ENCODE measurements at places on chromosomes 3 and 15.

GRCh38 chr15:75430259-75430658, 21.2 kb downstream of the SIN3A start:
- peaks cover 74% of the 10 kb centered on the region for H3K36me3 ChIP-seq
- peaks cover 11% of the 10 kb centered on the region for H3K4me1 ChIP-seq
- no peak for DNase-seq
- no peak overlapping the region for H3K27ac ChIP-seq
- H3K4me3 ChIP-seq, result no peak overlapping the region

GRCh38 chr15:79092382-79092781, 1.8 kb upstream of the RASGRF1 start:
- no peak for DNase-seq
- H3K27ac ChIP-seq, result no peak overlapping the region
- H3K4me1 ChIP-seq, result no peaks in the 10 kb centered on the region

GRCh38 chr3:7437231-7437630, 576.3 kb downstream of the GRM7 start:
- H3K4me1 ChIP-seq, result no peaks in the 10 kb centered on the region
- no peak overlapping the region for H3K4me3 ChIP-seq
- peaks cover 6% of the 10 kb centered on the region for H3K36me3 ChIP-seq
- no peak for DNase-seq

- no peak overlapping the region for H3K4me3 ChIP-seq
- no peak for DNase-seq
- no peaks in the 10 kb centered on the region for H3K36me3 ChIP-seq
- no peaks in the 10 kb centered on the region for H3K27me3 ChIP-seq
These were observed 201.4 kb upstream of the CBLB start for GRCh38 chr3:106070187-106070586.

GRCh38 chr3:158668506-158668905, 3.9 kb downstream of the LXN start:
- peaks cover 28% of the 10 kb centered on the region for H3K4me1 ChIP-seq
- H3K27me3 ChIP-seq, result no peaks in the 10 kb centered on the region
- no peak for DNase-seq

- no peak overlapping the region for H3K27ac ChIP-seq
- DNase-seq, result no peak
- H3K4me1 ChIP-seq, result no peaks in the 10 kb centered on the region
- no peak overlapping the region for H3K4me3 ChIP-seq
- H3K36me3 ChIP-seq, result no peaks in the 10 kb centered on the region
These were observed 33.8 kb downstream of the COL6A5 start for GRCh38 chr3:130379274-130379673.

DNA sequence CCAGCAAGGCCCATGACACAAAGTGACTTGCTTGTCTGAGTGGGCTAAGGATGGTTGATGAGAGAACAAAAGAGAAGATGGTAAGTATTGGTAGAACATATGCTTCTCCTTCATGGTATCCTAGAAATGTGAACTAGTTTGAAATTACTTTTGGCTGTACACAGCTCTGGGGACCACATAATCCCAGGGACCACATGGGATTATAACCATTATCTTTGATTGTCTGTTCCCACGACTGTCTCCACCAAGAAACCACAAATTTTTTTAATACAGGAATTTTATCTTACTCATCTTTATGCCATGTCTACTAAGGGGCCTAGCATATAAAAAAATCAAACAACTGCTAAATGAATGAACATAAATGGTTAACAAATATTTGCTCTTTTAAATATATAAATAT, 155.3 kb upstream of the PRICKLE2 start:
- H3K27me3 ChIP-seq, result peaks cover 5% of the 10 kb centered on the region
- H3K36me3 ChIP-seq, result no peaks in the 10 kb centered on the region
- DNase-seq, result no peak

DNA sequence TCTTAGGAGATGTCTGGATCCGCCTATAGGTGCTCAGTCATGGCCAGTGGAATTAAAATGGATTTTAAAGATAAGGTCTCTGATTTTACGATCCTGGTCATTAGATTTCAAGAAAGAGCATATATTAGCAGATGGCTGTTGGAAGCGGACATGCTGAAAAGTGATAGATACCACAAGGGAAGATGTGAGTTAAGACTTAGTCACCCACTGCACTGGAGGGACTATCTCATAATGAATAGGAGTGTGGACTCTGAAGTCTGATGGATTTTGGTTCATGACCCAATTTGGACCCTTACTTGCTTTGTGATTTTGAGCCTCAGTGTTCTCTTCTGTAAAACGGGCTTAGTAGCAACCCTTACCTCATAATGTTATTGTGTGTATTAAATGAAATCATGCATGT, 214.7 kb downstream of the CHST2 start:
- H3K27me3 ChIP-seq, result no peaks in the 10 kb centered on the region
- H3K27ac ChIP-seq, result no peak overlapping the region
- H3K4me3 ChIP-seq, result no peak overlapping the region
- H3K36me3 ChIP-seq, result no peaks in the 10 kb centered on the region

DNA sequence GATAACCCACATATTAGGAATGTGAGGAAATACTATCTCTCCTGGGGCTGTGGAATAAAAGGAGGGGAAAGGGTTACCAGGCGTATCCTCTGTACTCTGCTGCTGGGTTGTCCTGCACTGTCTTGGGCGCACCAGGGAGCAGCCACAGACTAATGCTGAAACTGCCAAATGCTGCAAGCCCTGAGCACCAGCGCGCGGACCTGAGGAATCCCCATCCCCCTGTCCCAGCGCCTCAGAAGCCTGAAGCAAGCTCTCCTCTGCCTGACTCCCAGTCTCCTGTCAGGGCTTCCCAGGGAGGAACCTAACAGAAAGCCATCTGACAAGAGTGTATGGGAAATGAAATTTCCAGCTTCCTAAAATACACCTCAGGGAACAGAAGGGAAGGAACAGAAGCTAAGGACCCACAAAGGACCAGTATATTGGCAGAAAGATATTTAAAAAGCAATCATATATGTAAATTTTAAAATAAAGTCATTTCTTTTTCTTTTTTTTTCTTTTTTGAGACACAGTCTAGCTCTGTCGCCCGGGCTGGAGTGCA, 158.3 kb upstream of the C2CD4B start:
- H3K4me3 ChIP-seq, result no peak overlapping the region
- DNase-seq, result no peak

DNA sequence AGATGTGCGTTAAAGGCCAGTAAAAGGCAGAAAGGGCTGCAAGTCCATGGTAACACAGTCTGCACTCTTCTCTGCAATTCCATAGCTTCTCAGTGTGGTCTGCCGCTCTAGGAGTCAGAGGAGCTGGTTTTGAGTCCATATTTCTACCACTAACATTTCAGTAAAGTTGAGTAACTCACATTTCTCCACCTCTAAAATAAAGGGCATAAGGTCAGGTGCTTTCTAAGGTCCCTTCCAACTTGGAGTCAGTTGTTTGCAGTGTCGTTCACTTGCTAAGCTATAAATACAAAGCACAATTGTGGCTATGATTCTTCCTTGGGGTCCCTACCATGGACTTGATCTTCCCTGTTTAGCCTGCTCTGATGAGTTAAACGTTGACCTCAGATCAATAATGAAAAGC, 171.1 kb downstream of the P3H2 start:
- DNase-seq, result no peak
- peaks cover 2% of the 10 kb centered on the region for H3K27me3 ChIP-seq
- H3K27ac ChIP-seq, result no peak overlapping the region
- peaks cover 6% of the 10 kb centered on the region for H3K4me1 ChIP-seq

DNA sequence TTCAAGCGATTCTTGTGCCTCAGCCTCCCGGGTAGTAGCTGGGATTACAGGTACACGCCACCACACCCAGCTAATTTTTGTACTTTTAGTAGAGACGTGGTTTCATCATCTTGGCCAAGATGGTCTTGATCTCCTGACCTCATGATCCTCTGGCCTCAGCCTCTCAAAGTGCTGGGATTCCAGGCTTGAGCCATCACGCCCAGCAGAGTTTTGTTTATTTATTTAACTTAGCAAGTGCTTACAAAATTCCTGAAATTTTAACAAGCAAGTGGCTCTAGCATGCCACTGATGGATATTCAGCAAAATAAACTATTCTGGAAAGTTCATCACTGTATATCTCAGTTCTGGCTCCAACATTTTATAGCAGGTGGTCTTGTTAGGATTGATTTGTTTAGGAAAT, 585.9 kb downstream of the OTOL1 start:
- H3K36me3 ChIP-seq, result no peaks in the 10 kb centered on the region
- no peak for DNase-seq
- no peaks in the 10 kb centered on the region for H3K27me3 ChIP-seq
